ENCODE measurements at places on chromosomes 2 and 18.

GRCh38 chr2:156459720-156460119 lies 23.5 kb downstream of the GPD2 start:
- DNase-seq: no peak

DNA sequence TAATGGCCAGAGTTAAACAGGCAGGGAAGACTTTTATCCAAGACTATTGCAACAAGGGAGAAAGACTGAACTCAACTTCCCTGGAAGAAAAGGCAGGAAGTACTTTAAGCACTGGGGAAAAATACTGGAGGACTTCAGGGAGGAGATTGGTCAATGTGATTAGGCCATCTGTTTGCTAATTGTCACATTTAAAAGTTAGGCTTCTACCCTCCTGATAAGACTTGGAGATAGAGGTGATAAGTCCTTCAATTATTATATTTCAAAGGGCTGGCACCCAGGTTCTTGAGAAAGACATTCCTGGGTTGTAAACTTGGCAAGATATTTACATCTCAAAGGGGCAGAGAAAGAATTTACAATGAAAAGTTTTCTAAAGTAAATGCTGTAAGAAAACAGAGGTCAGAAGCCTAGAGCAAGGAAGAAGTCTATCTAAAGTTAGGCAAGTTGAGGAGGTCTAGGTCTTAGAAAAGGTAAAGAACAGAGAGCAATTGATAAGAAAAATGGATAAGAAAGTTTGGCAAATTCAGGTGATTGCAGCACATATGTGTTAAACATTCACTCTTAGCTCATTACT lies 48.4 kb downstream of the DTNA start:
- no peak for DNase-seq

GRCh38 chr2:28346587-28346986 lies 46.1 kb upstream of the FOSL2 start:
- peak; percentile 96 for DNase-seq

DNA sequence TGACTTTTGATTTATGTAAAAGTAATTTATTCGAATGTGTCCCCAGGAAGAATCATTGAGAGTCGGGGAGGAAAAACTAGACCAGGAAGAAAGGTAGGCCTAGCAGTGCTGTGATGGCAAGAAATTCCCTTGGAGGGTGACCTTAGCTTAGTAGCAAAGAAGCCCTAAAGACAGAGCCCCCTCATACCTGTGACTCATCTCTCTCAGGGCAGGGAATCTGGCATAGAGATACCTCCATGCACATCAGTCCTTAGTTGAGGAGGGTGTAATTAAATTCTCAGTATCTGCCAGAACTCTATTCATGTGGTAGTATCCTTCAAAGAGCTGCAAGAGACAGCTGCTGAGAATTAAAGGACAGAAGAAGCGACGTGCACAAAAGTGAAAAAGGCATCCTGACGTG lies 360.3 kb downstream of the FBXO15 start:
- no peak for DNase-seq

DNA sequence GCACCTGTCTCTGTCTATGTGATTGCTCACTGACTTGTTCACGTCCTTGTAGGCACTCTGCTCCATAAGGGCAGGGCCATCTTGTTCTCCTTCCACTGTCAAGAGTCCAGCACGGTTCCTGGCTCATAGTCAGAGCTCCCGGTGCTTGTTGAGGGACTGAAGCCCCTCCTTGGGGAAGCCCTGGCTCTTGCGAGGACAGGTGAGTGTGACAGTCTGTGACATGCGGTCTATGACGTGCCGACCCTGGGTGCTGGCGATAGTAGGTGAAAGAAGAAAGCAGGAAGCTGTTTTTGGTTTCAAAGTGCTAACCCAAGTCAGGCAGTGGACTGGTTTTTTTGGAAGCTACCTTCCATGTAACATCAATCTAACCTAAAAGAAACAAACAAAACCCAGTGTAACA lies 18.8 kb downstream of the TSHZ1 start:
- no peak for DNase-seq

GRCh38 chr2:44715671-44716081 lies 225.8 kb upstream of the SIX3 start:
- no peak for DNase-seq

GRCh38 chr2:193935114-193935513 lies 1721.9 kb upstream of the SLC39A10 start:
- DNase-seq: no peak

DNA sequence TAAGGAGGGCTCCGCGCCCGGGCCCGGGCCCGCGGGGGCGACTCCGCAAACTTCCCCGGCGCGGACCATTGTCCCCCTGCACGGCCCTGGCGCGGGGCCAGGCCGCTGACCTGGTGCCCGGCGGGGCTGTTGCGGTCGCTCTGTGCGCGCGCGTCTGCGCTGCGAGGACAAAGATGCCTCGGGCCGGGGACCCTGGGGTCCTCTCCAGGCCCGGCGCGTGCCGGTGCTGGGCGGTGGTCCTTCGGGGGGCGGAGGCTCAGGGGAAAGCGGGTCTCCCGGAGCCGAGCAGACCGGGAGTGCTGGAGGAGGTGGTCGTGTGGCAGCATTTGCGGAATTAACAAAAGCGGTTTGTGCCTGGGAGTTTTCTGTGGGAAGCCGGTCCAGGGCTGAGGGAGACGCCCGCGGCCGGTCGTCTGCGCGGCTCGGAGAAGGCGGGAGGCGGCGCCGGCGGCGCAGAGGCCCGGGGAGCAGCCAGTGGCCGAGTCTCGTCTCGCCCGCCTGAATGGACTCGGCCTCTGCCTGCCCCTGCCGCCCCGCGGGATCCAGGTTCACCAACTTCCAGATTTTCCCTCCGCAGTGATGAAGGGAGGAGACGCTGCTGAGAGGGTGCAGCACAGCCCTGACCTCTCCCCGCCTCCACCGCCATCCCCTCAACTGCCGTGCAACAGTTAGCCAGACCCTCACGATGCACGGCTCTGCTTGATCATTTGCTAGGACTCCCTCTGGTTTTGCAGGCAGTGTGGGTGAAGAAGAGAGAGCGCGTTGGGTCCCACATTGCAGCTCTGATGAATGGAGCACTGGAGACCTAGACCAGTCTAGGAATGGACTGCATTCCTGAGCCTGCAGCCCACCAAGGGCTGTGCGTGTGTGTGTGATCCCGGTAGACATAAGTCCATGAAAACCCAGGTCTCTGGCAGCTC lies 705 bp downstream of the EFR3B start:
- no peak for DNase-seq

DNA sequence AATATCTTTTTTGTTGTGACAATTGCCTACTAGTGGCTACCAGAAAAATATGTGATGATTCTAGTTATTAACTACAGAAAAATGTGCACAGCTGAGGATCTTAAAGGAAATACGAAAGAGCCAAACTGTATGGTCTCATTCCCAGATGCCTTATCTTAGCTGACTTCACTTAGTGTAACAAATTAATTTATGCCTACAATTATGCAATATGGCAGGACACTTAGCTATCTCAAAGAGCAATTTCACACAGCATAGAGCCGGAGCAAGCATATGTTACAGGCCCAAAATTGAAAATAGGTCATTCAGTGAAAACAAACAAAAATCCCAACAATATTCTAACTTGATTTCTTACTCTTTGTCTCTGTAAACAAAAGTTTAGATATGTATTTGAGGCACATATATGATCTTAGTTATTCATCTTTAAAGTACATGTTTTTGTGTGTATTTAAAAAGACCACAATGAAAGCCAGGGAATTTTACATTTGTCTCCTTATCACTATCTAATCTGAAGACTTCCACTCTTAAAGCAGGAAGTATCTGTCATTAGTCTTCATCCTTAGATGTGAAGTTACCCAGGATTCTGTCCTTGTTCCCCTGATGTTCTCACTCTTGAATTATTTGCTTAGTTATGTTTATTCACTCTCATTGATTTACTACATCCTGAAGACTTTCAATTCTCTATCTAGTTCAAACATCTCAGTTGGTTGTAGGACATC lies 1579.0 kb upstream of the NXPH2 start:
- DNase-seq: no peak

DNA sequence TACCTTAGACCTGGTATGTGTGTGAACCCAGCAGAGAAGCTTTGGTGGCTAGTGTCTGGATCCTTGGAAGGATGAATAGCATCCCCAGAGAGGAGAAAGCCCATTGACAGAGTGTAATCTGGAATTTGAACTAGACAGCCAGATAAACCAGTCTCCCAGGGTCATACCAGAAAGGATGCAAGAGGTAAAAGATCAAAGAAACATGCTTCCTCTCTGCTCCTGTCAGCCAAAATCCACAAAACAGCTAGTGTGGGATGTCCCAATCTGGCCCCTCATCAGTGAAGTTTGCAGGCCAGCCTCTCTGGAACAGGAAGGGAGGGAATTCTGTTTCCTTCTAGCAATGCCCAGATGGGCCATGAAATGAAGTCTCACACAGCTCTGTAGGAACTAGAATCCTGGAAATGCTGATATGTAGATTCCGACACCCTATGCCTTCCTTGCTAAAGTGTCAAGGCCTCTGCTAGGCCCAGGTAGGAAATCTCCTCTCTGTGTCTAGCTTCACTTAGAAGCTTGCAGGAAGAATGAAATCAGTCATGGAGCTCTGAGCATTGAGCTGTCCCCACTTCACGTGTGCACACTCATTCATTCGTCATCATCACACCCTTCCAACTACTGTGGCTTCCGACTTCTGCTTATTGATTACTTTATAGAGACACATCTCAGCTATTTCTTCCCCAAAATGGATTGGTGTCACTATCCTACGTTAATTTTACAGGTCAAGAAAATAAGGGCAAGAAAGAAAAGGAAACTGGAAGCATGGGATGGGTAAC lies 38.0 kb downstream of the EVA1A start:
- no peak for DNase-seq

DNA sequence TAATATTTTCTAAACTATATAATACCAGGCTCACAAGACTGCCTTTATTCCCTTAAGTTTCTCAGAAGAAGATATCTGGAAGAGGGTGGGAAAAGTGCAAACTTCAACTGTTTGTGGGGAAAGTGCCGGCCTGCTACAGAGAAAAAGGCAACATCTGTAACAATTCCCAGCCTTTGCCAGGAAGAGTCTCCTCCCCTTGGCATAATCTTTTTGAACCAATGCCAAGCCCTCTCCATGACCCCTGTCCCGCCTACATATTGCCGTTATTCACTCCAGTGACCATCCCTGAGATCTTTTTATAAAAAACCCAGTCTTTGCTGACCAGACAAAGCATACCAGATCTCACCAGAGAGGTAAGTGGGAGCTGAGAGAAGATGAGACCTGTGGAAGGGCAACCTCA lies at the start of gene REG3G:
REG3G (plus strand) TSS at position 282 of the 400 bp plus-strand sequence. CDS start 392 bp downstream, outside the sequence.
- DNase-seq: no peak

DNA sequence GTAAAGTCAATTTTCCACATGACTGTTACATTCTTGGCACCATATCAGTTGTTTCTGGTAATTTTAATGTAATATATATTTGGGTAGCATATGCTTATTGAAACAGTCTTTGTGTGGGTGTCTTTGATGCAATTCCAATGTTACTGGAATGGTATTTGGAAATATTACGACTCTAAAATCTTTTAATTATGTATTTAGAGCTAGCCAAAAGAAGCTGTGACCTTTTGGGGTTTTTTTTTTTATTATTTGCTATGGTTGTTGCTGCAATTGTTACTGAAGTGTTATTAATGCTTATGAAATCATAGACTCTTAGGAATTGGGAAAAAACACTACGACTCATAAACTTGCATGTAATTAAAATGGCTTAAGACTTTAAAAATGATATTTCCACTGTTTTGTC lies 95.9 kb downstream of the AOX1 start:
- no peak for DNase-seq

DNA sequence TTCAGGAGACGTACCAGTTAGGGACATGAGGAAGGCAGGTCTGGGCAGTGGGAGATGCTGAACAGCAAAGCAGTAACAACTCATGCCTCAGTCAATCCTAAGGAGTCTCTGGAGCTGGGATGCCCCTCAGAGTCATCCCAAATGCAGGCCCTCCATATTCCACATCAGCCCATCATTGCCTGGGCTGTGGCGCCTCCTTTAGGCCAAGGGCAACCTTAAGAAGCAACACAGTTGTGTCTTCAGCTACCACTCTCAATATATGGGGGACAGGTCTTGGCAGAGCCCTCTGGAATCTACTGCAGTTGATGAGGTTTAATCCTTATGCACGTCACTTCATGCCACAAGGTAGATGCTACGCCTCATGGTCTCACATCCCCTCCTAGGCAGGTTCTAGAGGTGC lies 682.0 kb upstream of the RAB6C start:
- DNase-seq: no peak

GRCh38 chr2:38115216-38116032 lies 39.5 kb upstream of the CYP1B1 start:
- DNase-seq: peak; percentile 43

- DNase-seq: no peak
Observed at GRCh38 chr2:179893616-179894015, 32.2 kb upstream of the ZNF385B start.

GRCh38 chr2:128799284-128799552 lies 480.6 kb upstream of the HS6ST1 start:
- no peak for DNase-seq

DNA sequence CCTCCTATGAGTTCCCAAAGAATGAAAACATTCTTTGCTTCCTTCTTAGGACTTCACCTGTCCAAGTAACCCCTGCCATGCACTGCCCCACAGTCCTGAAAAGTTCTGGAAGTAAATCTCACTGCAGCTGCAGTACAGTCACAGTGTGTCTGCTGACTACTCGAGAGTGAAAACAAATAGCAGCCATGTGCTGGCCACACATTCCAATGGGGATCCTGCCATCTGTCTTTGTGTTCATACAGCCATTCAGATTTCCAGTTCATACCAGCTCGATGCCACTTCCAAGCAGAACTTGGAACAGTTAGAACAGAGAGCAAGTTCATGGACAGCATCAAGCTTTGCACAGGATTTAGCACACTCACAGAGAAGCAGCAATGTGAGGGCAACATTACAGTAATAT lies 629.9 kb upstream of the ACVR2A start:
- DNase-seq: peak; percentile 3

DNA sequence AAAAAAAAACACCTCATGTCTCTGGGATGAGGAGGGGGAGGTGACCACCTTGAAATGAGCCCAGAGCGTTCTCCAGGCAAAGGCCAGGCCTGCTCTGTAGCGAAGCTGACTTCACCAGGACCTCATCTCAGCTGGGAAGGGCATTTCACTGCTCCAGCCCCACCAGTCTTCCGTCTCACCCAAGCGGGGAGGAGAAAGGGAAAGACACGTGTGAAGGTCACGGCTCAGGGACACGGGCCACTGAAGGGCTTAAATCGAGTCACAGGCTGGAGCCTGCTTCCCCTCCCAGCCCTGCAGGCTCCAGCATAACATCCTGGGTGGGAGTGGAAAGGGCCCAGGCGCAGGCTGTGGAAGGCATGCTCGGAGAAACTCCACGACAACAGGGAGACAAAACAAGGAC lies 18.1 kb downstream of the THAP4 start:
- no peak for DNase-seq
